ENCODE measurements at places on chromosomes 3 and 15.

- no peak for DNase-seq
Observed at GRCh38 chr3:61570813-61571212, 9.4 kb downstream of the PTPRG start.

GRCh38 chr3:156787926-156788663 is 38.1 kb upstream of the LEKR1 start:
- no peak for DNase-seq

GRCh38 chr3:155248531-155249187 is 44.8 kb downstream of the STRIT1 start:
- DNase-seq: no peak

DNA sequence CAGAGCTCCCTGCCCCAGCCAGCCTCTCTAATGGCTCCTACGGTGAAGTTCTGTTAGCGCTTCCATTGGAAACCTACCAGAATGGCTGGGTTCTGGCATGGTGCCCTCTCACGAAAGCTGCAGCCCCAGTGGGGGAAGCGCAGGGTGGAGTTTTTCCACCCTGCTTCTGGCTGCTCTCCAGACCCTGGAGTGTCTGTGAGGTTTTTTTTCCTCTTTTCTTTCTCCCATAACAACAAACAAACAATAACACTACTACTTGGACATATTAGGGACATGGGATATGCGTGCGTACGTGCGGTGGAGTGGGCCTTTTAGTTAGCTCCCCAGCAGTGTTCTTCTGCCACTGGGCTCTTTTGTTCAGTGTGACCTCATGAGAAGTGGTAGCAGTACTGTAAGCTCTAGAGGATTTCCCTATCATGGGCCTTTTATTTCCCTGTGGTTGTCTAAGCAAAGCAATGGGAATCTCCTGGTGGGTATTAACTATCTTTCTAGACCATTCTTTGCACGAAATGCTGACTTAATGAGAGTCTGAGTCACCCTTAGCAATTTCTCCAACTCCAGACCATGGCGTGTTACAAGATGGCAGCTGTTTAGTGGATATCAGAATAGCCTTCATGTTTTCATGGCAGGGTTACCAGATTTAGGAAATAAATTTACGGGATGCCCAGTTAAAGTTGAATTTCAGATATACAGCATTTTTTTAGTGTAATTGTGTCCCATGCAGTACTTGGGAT is 161.9 kb downstream of the FNDC3B start:
- peak; percentile 96 for DNase-seq

DNA sequence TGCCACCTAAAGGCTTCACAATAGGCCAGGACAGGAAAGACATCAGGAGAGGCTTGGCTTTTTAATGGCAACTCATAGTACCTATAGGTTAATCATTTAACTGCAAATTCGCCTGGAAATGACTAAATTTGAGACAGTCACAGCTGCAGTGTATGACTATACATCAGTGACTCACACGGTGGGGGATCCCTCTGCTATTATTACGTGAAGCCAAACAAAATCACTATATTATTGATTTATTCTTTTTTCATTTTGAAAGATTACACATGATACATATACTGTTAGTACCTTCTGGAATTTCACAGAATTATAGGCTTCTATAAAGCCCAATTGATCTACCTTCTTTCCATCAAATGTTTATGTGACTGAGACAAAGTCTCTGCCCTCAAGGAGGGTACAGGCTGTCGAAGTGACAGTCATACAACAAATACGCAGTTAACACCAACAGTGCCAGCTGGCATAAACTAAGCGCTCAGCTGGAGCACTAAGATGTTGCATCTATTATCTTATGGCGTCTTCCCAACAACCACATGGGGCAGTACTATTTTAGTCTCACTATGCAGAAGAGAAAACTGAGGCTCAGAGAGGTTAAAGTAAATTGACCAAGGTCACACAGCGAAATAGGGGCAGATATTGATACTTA is 82.0 kb upstream of the LMOD3 start:
- no peak for DNase-seq

DNA sequence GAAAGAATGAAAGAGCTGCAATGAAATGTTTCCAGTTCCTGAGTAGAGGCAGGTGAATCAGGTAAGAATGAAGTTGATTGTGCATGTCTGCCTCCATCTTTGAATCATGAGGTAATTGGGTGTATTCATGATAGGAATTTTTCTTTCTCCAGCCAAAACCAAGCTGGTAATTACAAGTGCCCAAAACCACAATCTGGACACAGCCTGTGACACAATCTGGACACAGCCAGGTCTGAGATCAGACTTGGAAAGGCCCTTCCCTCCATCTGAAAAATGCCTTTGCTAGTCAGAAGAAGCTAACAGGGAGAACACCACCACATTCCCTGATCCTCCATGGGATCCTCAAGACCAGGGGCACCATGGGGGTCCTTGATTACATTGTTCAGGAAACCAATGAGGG is 338.5 kb upstream of the THBS1 start:
- no peak for DNase-seq

DNA sequence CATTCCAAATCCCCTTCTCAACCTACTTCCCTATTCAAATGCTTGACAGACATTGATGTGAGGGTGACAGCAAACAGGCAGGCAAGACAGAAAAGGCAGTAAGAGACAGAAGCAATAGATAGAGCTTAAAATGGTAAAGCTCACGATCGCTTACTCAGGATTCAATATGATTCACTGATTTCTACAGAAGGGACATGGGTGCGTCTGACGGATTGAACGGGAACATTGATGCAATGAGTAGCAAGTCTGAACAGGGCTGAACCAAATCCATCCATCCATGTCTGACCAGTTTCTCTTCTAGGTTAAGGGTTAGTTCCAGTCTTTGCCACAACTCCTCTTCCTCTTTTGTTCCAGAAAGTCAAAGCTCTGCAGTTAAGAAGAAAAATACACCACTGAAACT is 35.1 kb downstream of the P2RY1 start:
- no peak for DNase-seq

DNA sequence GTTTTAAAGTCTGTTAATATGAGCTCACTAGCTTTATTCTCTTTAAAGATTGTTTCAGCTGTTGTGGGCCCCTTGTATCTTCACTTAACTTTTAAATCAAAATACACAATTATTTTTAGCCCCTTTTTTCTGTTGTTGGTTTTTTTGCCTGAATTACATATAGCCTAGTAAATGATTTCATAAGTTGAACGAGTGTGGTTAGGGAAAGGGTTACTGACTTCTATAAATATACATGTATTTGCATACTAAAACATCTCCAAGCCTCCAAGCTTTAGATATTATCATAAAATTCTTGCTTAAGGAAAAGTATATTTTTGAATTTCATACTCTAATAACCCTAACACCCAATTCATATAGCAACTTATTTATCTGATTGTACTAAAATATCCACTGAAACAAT is 73.2 kb upstream of the ARL6 start:
- no peak for DNase-seq

DNA sequence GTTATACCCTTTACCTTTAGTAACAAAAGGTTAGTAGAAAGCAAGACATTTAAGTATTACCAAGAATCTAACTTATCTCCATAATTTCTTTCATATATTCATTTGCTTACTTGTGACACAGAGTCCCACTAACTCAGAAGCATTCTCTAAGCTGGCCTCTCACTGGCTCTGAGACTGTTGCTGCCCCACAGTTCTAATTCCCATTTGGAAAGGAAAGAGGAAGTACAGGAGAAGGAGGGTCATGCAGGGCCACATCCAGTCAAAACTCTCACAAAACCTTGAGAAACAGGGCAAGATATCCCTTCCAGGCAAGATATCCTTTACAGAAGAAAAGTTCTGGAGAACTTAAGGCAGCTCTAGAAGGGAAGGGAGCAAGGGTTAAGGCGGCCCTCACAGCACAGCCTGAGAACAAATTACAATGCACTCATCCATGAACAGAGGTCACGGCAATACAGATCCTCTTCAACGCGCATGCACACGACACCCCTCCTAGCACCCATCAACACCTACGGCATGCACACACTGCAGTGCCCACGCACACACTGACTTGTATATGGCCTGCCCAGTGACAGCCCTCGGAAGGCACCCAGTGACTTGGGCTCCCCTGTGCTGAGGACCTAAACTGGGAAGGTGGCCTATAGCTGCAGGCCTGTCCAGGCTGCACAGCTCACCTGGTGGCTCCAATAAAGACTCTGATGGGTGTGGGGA is 13.0 kb upstream of the MYO5C start:
- DNase-seq: no peak

DNA sequence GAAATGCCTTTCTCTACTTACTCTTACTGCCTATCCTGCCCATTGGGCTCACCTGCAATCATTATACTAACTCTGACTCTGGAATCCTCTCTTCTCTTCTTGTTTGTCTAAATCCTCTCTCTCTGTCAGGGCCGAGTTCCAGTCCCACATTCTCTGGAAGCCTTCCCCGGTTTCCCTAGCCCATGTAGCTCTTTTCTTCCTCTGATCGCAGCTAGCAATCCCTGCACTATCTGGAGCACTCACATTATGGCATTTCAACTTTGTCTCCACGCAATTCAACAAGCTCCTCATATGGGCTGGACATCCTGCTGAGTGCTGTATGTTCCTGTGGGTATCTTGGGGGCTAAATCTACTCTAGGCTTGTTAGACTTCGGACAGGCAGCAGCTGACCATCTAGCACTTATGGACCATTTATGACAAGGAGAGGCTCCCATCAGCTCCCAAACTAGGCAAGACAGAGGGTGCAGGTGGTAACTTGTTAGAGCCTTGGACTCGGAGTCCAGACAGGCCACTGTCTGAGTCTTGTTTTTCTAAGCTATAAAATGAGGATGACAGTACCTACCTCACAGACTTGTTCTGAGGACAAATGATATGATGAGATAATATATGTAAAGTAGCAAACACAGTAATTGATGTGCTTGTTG is 58.3 kb downstream of the EPHB3 start:
- no peak for DNase-seq
